ENCODE measurements at places on chromosomes 7 and 10.

GRCh38 chr10:100997360-100998182 lies 2.0 kb upstream of the LZTS2 start:
- no peak for DNase-seq

GRCh38 chr10:100838986-100839385 lies 73.8 kb upstream of the SLF2 start:
- no peak for DNase-seq

GRCh38 chr10:114576716-114577115 lies 81.4 kb downstream of the ABLIM1 start:
- DNase-seq, result no peak

- DNase-seq, result no peak
These were observed 6.3 kb upstream of the XPNPEP1 start for GRCh38 chr10:109929501-109930219.

DNA sequence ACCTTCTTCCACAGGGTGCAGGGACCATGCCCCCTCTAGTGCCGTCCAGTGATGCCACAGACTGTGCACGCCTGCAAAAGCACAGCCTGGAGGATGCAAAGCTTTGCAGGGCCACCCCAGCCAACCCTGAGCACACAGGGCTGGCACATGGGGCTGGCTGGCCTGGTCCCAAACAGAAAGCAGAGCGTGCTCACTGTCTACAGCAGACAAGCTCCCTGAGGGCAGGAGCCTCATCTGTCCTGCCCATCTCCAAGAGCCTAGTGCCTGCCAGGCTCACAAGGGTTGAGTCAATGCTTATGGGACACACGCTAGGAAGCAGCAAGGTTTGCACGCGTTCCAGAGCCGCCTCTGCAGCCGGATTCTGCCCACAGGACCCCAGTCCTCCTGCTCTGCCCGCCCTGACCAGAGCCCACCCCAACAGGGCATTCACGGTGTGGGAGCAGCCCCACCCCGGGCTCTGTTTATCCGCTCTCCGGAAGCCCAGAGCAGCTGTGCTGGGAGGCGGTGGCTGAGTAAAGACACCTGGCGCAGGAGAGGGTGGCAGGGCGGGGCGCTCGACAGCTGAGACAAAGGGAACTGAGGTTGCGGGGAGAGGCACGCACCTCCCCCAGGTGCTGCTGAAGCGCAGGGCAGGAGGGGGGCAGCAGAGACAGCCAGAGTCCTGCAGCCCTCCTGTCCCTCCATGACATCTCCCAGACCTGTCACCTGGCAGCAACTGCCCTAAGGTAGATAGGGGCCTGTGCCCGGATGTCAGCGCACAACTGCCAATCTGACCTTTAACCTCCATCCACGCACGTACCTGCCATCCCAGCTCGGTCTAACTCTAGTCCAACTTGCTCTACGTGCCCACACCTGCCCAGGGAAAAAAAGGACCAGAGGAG lies 4.3 kb downstream of the KCNH2 start:
- DNase-seq, result no peak
